ENCODE measurements at places on chromosomes 7 and 10. TPM values are rescaled to one million over a fixed set of nuclear protein-coding genes. Genes with fewer than 3 reads are reported as not detected.

DNA sequence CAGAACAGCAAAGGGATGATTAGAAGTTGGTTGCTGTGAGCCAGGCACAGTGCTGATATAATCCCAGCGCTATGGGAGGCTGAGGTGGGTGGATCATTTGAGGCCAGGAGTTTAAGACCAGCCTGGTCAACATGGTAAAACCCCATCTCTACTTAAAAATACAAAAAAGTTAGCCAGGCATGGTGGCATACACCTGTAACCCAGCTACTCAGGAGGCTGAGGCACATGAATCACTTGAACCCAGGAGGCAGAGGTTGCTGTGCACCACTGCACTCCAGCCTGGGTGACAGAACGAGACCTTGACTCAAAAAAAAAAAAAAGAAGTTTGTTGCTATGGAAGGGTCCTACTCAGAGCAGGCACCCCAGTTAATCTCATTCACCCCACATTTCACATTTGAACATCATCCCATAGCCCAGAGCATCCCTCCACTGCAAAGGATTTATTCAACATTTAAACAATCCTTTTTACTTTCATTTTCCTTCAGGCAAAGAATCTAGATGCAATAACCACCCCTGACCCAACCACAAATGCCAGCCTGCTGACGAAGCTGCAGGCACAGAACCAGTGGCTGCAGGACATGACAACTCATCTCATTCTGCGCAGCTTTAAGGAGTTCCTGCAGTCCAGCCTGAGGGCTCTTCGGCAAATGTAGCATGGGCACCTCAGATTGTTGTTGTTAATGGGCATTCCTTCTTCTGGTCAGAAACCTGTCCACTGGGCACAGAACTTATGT, 4.1 kb downstream of the IL6 start:
- DNase-seq, result no peak

GRCh38 chr10:86718556-86718955, 37.9 kb upstream of the BMPR1A start:
- DNase-seq, result no peak

DNA sequence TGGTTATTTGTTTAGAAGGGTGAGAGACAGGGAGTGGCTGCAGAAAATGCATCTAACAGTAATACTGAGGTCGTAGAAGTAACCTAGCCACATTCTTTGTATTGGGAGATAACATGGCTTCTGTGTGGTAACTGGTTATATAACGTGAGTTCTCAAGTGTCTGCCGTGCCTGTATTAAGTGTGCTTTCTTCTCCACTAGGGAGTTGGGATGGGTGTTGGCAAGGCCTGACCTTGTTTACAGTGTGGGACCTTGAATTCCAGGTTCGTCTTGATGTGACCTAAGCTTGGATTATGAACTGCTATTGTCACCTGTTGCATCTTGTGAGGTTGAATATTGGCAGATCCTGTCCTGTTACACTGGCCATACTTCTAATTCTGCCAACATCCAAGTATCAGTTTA, 145.3 kb upstream of the NAMPT start:
- DNase-seq, result no peak

The TMEM225B gene
- not detected for total RNA-seq

The C10orf62 gene
- not detected for total RNA-seq

- DNase-seq, result no peak
Observed at GRCh38 chr10:35394411-35394851, 58.1 kb downstream of the CCNY start.

- no peak for DNase-seq
Observed at GRCh38 chr7:128059143-128059988, 28.1 kb upstream of the LRRC4 start.

DNA sequence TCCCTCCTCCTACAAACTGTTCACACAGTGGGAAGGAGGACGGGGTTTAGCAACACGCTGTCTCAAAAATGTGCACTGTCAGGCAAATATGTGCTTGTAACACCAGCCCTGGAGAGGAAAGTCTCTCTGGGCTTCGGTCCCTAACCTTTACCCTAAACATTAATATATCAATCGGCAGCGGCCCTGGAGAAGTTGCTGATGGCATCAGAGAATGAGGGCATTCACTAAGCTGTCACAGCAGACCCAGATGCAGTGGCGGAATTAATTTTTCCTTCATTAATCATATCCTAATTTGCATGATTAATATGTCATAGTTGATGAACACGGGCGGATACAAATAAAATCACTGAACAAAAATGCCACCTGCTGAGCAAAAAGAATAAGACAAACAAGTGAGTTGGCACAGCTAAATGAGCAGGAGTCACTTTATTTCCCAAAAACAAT, 45.2 kb upstream of the INSIG1 start:
- DNase-seq, result no peak

DNA sequence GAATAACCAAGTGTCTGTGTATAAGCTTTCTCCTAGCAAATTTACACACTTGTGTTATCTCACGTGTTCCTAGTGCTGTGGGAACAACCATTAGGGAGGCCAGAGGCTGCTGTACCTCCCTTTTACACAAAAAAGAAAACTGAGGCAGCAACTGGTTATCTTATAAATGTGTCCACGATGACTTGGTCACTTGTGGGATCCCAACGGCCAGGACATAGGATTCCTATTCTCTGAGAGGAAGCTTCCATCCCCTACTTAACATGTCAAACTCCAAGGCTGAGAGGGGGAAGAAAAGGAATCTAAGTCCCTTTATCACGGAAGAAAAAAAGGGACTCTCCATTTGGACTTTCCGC, 484 bp downstream of the ZNF438 start:
- no peak for DNase-seq

- DNase-seq, result no peak
Observed at GRCh38 chr10:131747791-131748190, 153.0 kb upstream of the PPP2R2D start.

All from frontal cortex (tissue), 4 donors.